ENCODE measurements at places on chromosomes 7 and 10. TPM values are rescaled to one million over a fixed set of nuclear protein-coding genes. Genes with fewer than 3 reads are reported as not detected.

- DNase-seq, result no peak
These were observed 7.2 kb downstream of the HABP2 start for GRCh38 chr10:113560071-113560470.

- no peak for DNase-seq
These were observed 183.9 kb upstream of the MBL2 start for GRCh38 chr10:52956461-52956860.

Gene CDH23
- under 0.01 TPM for total RNA-seq

Gene ELMO1
- total RNA-seq, result 46.7 TPM

Gene CALU
- total RNA-seq, result 208 TPM

Gene ADAM22
- 0.26 TPM for total RNA-seq

Gene SNX13
- total RNA-seq, result 27.8 TPM

Gene LIPM
- not detected for total RNA-seq
